ENCODE measurements at places on chromosomes 16 and 17. TPM values are rescaled to one million over a fixed set of nuclear protein-coding genes. Genes with fewer than 3 reads are reported as not detected.

CRISPLD2 gene
- 4.0 TPM for total RNA-seq

SOST gene
- not detected for total RNA-seq

HOXB9 gene
- total RNA-seq, result 4.5 TPM

OSGIN1 gene
- total RNA-seq, result 18.6 TPM

SSTR5 gene
- 0.23 TPM for total RNA-seq

CCNF gene
- total RNA-seq, result 52.4 TPM
